ENCODE measurements at places on chromosomes 3 and 15. TPM values are rescaled to one million over a fixed set of nuclear protein-coding genes. Genes with fewer than 3 reads are reported as not detected.

DNA sequence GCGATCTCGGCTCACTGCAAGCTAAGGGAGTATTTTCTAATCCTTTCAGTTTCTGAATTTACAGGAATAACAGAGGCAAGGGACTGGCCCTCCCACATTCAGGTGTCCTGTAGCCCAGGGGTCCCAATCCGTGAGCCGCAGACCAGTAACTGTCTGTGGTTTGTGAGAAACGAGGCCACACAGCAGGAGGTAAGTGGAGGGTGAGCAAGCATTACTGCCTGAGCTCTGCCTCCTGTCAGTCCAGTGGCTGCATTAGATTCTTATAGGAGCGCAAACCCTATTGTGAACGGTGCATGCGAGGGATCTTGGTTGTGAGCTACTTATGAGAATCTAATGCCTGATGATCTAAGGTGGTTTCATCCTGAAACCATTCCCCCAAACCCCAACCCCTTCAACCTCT lies 5.0 kb upstream of the IL17RC start:
- no peaks in the 10 kb centered on the region for H3K36me3 ChIP-seq
- no peak overlapping the region for H3K4me3 ChIP-seq
- no peaks in the 10 kb centered on the region for H3K27me3 ChIP-seq
- H3K4me1 ChIP-seq = peaks cover 9% of the 10 kb centered on the region

Gene SCG3
- not detected for total RNA-seq

Gene ZNF774
- 0.64 TPM for total RNA-seq

DNA sequence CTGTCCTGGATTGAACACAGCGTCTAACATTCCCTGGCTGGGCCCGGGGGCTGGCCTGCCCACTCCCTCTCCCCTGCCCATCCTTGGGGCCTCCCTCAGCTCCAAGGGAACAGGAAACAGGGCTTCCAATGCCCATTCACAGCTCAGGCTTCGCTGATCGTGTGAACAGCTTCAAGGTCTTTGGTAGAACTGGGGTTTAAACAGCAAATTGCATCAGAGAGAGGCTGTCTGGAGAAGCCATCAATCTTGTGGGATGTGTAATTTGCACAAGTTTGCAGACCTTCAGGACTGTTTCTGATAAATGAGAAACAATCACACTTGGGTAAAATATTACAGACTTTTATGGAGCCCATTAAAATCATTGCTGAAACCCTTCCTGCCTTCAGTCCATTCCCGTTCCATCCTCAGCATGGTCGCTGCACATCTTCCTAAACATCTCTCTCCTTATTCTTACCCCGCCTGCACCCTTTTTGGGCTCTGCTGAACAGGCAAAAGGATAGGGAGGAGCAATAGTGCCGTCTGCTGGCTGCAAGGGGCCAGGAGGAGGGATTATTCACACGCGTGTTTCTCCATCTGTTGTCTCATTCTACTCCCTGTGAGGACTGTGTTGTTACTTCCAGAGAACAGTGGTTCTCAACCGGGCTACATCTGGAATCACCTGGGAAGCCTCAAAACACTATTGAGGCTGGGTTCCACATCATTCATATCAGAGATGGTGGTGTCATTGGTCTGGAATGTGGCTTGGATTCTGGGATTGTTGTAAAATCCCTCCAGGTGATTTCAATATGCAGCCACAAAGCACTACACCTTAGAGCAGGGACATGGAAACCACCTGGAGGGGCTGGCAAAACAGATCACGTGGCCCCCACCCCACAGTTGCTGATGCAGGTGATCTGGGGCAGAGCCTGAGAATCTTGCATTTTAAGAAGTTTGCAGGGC lies 116.3 kb downstream of the CLSTN2 start:
- no peaks in the 10 kb centered on the region for H3K36me3 ChIP-seq
- H3K4me3 ChIP-seq = no peak overlapping the region
- no peaks in the 10 kb centered on the region for H3K27me3 ChIP-seq
- DNase-seq = no peak

Gene RBMS3
- 0.33 TPM for total RNA-seq

Gene LRRIQ4
- 0.15 TPM for total RNA-seq

DNA sequence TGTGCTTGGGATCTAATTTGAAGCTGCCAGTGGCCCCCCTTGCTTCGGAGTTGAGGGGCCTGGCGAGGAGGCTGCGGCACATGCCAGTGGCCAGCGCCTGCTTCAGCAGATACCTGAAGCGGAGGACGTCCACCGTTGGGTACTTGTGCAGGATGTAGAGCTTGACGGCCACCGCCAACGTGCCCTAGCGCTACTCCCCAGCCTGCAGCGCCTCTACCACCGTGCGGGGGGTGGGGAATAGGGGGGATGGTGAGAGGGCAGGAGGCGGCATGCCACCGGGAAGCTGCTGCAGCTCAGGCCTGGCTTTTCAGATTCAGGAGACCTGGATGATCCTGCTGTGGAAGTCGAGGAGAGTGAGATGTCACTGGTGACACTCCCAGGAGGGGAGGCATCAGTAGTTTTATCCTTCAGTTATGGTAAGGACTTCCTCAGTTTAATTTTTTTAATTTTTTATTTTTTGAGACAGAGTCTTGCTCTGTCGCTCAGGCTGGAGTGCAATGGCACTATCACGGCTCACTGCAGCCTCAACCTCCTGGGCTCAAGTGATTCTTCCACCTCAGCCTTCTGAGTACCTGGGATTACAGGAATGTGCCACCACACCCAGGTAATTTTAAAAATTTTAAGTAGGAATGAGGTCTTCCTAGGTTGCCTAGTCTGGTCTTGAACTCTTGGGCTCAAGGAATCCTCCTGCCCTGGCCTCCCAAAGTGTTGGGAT lies 150.6 kb upstream of the FRMD4B start:
- no peaks in the 10 kb centered on the region for H3K4me1 ChIP-seq
- no peaks in the 10 kb centered on the region for H3K36me3 ChIP-seq
- no peak overlapping the region for H3K4me3 ChIP-seq
- no peak for DNase-seq

- no peak for DNase-seq
- no peak overlapping the region for H3K4me3 ChIP-seq
- H3K27ac ChIP-seq = no peak overlapping the region
- no peaks in the 10 kb centered on the region for H3K36me3 ChIP-seq
Observed at GRCh38 chr3:158456114-158456513, 114.9 kb upstream of the MLF1 start.
